ENCODE measurements at places on chromosomes 1 and 21.

GRCh38 chr21:21002153-21002552 is 3.9 kb downstream of the NCAM2 start:
- DNase-seq: no peak

DNA sequence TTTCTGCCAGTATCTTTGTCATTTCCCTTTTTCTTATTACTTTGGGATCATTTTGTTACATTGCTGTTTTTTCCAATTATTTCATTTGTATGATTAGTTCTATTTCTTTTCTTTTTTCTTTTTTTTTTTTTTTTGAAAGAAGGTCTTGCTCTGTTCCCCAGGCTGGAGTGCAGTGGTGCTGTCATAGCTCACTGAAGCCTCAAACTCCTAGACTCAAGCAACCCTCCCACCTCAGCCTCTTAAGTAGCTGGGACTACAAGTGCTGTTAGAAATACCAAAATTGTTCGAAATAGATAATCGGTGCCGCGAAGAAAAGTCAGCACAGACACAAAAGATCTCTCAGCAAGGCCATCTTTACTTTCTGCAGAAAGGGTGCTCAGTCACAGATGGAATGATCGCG is 26.6 kb upstream of the COL6A1 start:
- DNase-seq: no peak

- no peak for DNase-seq
These were observed 17.7 kb upstream of the OBSCN start for GRCh38 chr1:228190182-228190581.

DNA sequence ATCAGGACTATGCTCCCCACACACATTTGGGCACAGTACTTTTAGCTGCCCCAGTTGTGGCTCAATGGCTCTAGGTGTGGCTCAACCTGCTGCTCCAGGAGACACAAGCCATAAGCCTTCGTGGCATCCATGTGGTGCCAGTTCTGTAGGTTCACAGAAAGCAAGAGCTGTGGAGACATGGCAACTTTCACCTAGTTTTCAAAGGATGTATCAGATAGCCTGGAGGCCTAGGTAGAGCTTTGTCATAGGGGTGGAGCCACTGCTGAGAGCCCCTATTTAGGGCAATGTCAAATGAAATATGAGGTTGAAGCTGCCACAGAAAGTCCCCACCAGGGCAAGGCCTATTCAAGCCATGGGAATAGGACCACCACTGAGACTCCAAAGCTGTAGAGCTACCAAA is 210.5 kb downstream of the LMO4 start:
- no peak for DNase-seq
